ENCODE measurements at places on chromosomes 16 and 17. TPM values are rescaled to one million over a fixed set of nuclear protein-coding genes. Genes with fewer than 3 reads are reported as not detected.

HCRT gene
- polyA plus RNA-seq: 0.32 TPM

RAMP2 gene
- 63.8 TPM for polyA plus RNA-seq

ZNHIT3 gene
- polyA plus RNA-seq: 59.2 TPM

PRAC1 gene
- polyA plus RNA-seq: not detected

CACNG3 gene
- polyA plus RNA-seq: not detected

GRCh38 chr16:12182212-12182611, 205.7 kb downstream of the SNX29 start:
- DNase-seq: no peak

DNA sequence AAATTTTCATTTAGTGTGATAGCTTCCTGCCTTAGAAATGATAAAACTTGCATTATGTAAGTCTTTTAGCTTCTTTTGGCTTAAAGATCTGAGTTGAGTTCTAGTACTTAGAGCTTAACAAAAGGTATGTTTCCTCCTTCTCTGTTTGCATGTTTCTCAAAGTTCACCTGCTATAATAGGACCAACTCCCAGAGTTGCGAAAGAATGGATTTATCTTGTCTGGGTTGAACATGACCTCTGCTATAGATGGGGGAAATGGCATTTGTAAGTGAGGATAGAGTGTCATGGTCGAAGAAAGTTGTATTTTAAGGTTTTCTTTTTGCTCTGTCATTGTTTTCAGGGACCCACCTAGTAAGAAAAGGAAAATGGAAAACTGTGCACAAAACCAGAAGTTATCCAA, 7.2 kb downstream of the ATMIN start:
- DNase-seq: no peak

DNA sequence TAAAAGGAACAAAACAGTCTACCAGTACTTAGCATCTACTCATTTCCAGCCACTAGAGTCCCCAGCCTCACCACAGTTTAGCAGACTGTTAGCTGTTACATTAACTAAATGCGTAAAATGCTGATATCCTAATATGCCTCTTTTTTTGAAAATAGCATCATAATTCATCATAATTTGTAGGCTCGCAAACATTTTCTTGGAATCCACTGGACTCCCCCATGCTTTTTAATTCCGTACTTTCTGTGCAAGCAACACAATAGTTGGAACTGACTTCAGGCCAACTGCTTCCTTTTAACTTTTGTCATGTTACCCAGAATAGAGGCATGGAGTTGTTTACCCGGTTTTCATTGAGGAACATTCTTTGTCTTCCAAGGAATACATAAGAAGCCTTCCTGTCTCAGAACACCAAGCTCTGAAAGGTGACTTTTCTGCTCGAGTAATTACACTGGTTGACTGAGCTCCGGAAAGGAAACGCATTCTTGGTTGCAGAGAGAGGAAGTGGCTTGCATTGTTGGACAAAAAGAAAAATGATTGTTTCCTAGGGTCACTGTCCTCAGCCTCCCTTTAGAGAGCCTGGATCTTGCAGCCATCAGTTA, 30.9 kb upstream of the SEC14L1 start:
- no peak for DNase-seq

DNA sequence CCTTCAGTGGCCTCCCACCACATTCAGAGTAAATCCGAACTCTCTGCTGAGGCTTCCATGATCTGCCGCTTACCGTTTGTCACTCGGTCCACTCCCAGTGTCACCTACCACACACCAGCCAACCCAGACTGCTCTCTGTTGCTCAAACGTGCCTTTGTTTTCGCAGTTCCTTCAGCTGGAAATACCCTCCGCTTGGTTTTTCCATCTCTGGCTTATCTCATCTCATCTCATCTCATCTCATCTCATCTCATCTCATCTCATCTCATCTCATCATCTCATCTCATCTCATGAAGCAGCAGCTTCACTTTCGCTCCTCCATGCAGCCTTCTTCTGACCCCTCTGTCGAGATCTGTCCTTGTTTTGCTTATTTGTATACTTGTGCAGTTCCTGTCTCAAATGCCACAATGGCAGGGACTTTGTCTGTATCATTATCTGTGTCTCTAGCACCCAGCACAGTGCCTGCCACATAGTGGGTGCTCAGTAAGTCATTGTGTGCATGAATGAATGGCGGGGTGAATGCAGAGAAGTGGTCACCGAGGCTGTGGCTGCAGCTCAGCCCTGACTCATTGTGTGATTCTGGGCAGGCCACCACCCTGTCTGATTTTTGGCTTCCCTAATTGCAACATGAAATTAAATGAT, 3.8 kb upstream of the SNX20 start:
- DNase-seq: no peak

- DNase-seq: no peak
These were observed 61.8 kb downstream of the TUBD1 start for GRCh38 chr17:59830846-59831486.

- peak; percentile 98 for DNase-seq
These were observed 17.0 kb downstream of the CHD9 start for GRCh38 chr16:53071748-53072301.

DNA sequence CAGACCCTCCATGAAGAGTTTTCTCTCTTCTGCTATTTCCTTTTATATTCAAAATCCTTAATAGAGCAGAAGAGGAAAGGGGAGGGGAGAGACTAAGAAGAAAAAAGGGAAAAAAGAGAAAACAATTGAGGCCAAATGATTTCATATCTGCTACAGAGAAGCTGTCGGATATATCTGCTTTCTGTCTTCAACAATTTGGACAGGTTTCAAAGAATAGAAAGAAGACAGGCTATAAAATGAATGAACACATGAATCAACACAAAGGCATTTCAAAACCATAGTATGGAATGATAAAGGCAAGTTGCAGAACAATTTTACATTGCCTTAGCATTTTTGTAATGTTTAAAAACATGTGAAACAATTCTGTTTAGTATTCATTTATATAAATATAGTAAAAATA, 4.7 kb upstream of the CMTR2 start:
- no peak for DNase-seq

- no peak for DNase-seq
These were observed 15.3 kb downstream of the CD300LB start for GRCh38 chr17:74515941-74516340.

DNA sequence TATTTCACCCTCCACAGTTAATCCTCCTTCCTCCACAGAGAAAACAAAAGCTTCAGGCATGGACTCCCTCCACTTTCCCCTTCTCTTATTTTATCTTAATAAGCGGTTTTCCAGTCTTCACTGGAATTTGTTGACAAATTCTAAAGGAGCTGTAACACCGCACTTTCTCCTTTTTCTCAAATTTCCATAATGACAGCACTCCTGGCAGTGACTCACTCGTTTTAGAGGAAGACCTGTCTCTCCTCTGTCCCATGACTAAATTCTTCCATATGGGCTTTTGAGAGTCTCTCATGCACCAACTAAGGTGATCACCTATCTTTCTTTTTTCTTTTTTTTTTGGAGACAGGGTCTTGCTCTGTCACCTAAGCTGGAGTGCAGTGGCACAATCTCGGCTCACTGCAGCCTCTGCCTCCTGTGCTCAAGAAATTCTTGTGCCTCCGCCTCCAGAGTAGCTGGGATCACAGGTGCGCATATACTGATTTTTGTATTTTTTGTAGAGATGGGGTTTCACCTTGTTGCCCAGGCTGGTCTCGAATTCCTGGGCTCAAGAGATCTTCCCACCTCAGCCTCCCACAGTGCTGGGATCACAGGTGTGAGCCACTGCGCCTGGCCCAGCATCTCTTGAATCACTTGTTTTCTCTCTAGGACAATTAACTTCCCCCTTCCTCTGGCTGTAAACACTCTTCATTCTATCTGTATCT, 7.7 kb downstream of the ITGAM start:
- no peak for DNase-seq

- no peak for DNase-seq
These were observed 662 bp downstream of the COTL1 start for GRCh38 chr16:84617041-84617790.
